ENCODE measurements at places on chromosomes 7 and 10.

DNA sequence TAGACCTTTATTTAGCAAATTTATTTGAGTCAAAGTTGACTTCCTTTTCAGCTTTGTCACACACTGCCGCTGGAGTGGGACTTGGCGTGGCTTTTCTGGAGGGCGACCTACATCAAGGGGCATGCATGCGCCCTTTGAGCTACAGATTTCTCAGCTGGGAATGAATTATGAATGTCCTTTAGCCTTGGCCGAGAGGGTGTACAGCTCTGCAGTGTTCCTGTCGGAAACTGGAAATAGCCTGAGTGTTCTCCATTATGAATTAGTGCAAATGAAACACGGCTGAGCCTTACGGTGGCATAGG is 79.7 kb downstream of the GLRX3 start:
- no peak for DNase-seq

DNA sequence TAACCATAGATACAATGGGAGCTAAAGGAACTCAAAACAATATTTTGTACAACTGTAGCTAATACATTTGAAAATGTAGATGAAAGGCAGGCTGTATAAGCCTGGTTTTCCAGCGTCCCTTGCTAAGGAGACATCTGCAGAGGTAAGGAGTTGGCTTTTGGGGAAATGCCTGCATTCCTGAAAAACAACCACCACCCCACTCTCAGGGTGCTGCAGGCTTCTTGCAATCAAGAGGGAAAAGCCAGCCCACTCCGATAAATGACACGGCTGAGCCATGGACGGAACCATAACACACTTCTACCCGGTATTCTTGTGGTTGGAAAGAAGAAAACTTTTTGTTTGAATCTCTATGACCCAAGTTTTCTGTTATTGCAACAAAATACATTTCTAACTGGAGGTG is 200.3 kb downstream of the TEX36 start:
- peak; percentile 5 for DNase-seq

DNA sequence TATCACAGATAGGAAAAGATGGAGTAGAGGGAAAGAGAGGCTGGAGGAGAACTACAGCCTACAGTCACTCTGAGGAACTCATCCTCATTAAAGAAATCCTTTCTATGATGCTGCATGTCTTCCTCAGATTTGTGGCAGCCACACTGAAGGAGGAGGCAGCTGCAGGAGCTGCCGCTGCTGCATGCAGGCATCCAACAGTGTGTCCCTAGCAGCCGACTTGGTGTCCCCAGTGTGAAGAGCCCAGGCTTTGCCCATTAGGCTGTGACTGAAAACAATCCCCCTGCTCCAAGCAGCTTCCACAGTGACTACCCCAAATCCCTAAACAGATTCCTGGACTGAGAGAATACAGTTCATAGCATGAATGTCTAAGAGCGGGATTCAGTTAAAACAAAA is 23.1 kb downstream of the SKIDA1 start:
- DNase-seq = no peak

DNA sequence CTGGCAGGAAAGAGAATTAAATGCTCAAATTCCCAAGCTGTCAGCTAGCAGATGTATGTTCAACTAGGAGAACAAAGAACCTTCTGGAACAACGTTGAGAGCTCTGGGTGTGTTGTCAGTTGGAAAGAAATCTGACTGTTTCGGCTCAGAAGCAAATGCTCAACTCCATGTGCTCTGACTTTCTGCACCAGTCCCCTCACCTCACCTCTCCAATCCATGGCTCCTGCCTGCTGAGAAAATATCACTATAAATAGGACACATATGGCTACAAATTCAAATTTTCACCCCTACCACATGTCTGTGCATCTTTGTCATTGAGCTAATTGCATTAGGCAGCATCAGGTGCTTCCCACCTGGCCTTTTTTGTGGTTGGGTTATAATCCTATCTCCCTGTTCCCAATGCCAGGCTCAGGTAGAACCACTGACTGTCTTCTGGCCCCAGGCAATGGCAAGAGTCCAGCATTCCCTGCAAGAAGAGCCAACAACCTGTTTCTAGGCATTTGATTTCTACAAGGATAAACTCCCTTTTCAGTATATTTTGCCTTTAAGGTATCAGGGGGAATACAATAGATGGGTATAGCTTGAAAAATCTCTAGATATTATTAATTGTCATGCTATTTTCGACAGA is 142.6 kb upstream of the LSM8 start:
- no peak for DNase-seq

- peak; percentile 63 for DNase-seq
Measured at GRCh38 chr10:77636967-77637531, 559 bp downstream of the KCNMA1 start.

DNA sequence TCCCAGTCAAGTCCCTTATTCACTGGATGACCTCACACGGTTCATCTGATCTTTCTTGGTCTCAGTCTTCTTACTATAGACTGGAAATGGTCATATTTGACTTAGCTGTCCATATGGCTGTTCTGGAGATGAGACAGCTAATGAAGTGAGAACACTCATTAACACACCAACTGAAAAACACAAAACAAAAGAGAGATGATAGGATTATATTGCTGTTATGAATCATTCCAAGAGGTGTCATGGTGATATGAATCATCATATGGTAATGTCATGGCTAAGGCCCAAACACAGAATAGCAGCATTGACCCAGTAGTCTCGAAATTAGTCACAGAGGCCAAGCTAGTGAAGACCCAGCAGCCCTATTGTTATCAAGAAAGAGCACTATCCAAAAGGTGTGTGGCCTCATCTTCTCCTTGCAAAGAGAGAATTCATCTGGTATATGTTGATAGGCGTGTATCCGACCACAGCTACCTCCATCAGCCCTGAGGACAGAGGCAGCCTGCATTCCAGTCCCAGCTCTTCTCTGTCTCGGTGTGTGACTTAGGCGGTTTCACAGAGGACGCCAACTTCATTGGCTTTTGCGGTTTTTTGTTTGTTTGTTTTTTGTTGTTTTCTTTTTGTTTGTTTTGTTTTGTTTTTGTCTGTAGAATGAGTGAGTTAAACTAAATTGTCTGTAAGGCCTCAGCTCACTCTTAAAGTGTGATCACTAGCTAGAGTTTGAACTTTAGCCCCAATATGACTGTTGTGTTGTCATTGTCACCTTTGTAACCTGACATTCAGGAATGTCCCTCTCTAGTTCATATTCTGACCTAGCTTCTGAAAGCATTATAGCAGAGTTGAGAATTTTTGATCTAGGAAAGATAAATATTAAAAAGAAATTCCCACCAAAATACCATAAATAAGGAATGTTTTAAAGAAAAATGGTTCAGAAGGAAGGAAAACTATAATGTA is 97.4 kb upstream of the PDCD4 start:
- DNase-seq = peak; percentile 70

All from astrocyte of the hippocampus (primary cell).